AML-193 (cell line): ENCODE measurements at places on chromosomes 13 and 19.

- DNase-seq: no peak
Measured at GRCh38 chr19:4879041-4879440, 11.6 kb upstream of the PLIN3 start.

- peak; percentile 84 for DNase-seq
Measured at GRCh38 chr13:20902438-20903163, at the start of gene XPO4. Gene XPO4, minus strand, starts transcription at chr13:20902746. Its CDS starts 8 bp downstream, at chr13:20902738.

DNA sequence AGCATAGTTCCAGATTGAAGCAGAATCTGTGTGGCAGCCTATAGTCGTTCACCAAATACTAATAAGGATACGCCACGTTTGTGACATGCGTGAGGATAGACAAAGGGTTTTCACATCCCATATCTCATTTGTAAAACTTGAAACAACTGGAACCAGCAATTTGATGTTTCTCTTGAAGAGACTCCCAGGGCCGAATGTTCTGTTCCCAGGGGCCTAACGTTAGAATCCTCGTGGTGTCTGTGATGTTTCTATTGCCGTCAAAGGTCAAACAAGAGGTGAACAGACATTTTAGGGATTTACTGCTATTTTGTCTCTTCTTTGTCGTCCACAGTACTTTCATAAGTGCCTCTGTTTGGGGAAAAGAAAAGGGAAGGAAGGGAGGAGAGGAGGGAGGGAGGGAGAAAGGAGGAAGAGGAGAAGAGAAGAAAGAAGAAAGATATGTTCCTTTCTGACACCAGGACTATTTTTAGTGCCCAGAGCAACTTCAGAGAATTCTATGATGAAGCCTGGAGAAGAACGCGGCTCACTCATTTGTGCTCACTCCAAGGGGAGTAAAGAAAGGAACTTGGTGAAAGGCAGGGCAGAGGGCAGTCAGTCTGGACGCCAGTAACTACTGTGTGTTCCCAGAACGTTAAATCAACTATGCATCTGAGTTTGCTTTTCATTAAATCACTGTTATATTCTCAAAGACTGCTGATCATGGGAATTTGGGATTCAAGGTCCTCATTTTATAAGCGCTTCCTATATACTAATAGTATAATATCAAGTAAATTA, 154.5 kb downstream of the DCT start:
- no peak for DNase-seq

DNA sequence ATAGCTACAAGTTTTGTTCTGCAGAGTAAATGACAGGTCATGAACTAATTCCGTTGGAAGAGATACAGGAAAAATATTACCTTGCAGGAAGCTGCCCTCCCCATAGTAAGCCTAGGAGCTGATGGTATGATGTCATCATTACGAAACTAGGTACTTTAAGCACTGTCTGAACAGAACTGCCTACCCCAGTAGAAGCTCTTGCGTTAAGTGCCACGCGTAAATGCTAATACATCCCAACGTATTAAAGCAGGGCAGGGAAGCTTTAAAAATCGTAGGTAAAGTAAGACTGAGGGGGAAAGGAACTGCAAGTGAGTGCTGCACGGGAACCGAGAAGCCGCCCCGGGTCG, 572 bp downstream of the UGGT2 start:
- DNase-seq: no peak

DNA sequence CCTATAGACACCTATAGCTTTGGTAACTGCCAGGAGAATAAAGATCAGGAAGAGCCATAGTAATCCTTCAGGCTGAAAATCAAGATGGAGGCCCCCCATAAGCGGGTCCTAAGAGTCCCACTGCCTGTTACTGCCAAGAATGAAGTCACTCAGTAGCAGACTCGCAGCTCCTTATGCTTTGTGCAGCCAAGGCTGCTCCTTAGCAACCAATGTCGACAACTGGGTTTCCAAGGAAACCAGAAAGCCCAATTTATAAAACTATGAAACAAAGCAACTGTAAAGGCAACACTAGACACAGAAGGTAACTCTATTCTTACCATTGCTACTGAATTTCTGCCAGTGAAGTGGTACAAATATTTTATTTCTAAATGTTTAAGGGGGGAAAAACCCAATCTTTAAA, 56.5 kb downstream of the DCLK1 start:
- DNase-seq: no peak

GRCh38 chr19:54282686-54283470, 2.0 kb upstream of the LILRB2 start:
- DNase-seq: no peak

DNA sequence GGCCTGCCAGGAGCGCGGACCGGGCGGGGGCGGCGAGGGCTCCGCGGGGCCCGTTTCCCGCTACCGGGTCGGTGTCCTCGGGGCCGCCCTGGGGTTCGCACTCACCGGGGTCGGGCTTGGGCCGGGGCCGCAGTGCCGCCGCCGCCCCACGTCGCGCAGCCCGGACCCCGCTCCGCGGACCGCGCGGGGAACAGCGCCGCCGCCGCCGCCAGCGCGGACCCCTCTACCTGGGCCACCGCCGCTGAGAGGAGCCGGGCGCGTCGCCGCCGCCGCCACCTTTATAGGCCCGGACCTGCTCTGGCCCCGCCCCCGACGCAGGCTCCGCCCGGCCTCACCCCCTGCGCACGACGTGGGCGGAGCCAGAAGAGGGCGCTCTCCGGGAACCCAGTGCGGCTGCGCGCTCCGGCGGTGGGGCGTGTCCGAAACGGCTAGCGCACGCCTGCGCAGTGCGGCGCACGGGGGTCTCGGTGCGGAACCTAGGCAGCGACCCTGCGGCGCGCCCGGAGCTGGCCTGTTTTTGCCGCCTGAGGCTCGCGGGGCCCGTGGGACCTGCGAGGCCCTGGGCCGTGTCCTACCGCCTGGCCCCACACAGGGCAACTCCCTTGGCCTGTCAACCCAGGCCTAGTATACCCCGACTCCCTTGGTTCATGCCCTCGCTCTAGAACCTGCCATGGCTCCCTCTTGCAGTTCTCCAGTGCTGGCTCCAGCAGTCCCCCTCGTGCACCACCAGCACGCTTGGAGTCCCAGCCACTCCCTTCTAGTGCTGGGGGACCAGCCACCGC, at the start of gene MKNK2:
Gene MKNK2, minus strand, starts transcription at position 254 of the 782 bp plus-strand sequence. CDS start 393 bp downstream, outside the sequence.
- peak; percentile 74 for DNase-seq

DNA sequence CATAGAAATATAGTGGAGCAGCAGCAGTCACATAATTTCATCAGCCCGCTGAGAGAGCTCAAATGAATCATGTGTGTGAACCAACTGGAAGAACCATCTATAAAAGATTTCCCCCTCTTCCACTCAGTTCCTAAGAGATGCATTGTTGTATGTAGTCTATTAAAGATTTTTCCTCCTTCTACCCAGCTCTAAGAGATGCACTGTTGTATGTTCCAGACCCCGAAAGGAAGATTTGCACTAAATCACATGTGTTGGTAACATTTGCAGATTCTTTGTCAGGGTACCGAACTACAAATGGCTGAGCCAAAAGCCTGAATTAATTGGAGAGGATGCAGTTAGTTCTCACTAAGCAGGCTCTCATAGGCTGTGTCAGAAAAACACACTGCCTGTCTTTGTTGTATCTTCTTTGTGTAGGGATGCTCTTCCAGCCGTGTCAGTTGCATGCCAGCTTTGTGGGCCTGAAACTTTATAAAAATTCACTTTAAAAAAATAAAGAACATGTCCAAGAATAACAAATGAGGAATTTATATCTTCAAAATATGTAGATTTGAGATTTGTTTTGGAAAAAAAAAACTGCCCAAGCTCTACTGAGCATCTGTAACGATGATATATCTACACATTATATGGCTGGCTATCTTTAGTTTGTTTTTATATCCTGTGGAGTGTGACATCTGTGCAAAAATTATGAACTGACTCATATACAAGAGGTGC, 223.1 kb downstream of the MZT1 start:
- no peak for DNase-seq
